Cardiac septum (tissue), 1 donor: ENCODE measurements at places on chromosomes 3 and 15. TPM values are rescaled to one million over a fixed set of nuclear protein-coding genes. Genes with fewer than 3 reads are reported as not detected.

RBPMS2 gene
- total RNA-seq: 242 TPM

IQCF5 gene
- total RNA-seq: not detected

SNTN gene
- total RNA-seq: not detected

LPCAT4 gene
- total RNA-seq: 34.3 TPM

CPNE9 gene
- total RNA-seq: not detected

DAZL gene
- not detected for total RNA-seq

- no peak for DNase-seq
Observed at GRCh38 chr3:17432236-17432635, 310.2 kb downstream of the TBC1D5 start.

- no peak for DNase-seq
Observed at GRCh38 chr3:55074796-55075195, 146.9 kb upstream of the LRTM1 start.

DNA sequence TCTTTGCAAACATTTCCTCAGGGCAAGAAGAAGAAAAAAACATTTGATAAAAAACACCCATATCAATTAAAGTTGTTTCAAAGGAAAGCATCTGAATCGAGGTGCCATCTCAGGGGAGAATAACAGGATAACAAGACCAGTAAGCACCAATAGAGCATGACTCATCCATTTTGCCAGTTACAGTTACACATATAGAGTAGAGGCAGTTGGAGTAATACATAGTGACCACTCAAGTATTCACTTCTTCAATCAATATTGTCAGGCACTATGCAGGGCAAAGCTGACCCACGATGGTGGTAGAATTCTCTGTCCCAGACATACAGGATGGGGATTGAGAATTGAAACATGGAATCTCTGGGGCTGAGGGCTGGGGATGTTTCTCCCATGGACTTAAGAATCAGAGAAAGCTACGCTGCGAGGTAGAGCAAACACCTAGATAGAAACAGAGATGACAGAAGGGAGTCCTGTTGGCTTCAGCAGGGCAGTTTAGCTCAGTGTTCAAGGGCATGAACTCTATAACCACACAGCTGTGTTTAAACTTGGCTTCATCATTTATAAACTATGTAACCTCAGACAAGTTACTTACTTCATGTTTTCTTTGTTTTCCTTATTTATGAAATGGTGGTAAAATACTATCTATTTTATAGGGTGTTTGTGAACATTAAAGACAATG lies 186.4 kb upstream of the NANOGP8 start:
- no peak for DNase-seq

DNA sequence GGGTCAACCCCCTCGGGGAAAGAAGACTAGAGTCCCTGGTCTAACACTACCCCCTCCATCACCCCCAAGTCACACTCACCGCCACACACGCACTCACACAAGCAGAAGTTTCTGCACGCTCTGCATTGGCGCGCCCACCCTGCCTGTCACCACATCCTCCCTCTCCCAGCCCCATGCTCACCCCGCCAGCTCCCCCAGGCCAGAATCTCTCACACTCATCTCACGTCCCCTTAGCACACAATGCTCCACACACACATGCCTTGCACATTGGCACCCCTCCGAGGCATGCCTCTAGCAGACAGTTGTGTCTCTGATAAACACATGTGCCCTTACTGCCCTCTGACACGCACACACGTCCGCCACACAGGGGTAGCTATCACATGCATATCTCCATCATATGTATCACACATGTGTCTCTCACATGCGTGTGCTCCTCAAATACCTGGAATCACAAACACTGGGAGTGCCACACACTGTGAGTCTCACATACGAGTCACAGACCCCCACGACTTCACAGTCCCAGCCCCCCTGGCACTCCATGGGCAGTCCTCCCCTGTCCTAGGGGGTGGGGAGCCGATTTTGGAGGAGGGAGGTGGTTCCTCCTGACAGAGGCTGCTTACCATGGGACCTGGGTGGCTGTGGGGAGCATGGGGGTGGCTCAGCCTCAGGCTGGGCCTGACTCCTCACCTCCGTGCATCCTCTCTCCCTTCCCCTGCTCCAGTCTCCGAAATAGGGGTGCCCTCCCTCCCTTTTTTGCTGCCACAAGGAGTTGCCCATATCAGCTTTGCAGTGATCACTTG lies 898 bp downstream of the FBLN2 start:
- no peak for DNase-seq

- no peak for DNase-seq
Observed at GRCh38 chr3:145953316-145953715, 207.7 kb downstream of the PLOD2 start.

DNA sequence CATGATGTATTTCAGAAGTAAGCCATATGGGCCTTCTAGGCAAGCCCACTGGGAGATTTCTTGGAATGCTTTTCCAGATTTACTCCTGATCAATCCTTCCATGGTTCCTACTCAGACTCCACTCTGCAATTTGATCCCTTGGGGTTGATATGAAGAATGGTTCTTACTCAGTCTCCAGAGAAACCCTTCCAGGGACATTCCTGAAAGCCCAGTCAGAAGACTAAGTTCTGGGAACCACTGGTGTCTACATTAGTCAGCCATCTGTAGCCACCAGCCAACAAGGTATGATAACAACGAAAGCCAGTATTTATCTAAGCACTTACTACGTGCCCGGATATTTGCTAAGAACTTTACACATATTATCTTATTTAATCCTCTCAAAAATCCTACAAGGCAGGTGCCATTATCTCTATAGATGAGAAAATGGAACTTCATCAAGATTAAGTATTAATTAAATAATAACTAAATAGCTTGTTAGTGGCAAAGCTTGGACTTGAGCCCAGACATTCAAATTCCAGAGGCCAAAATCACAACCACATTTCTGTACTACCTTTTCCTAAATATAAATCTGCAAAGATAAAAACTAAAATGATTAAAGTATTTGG lies 32.7 kb downstream of the ZNF385D start:
- DNase-seq: no peak

DNA sequence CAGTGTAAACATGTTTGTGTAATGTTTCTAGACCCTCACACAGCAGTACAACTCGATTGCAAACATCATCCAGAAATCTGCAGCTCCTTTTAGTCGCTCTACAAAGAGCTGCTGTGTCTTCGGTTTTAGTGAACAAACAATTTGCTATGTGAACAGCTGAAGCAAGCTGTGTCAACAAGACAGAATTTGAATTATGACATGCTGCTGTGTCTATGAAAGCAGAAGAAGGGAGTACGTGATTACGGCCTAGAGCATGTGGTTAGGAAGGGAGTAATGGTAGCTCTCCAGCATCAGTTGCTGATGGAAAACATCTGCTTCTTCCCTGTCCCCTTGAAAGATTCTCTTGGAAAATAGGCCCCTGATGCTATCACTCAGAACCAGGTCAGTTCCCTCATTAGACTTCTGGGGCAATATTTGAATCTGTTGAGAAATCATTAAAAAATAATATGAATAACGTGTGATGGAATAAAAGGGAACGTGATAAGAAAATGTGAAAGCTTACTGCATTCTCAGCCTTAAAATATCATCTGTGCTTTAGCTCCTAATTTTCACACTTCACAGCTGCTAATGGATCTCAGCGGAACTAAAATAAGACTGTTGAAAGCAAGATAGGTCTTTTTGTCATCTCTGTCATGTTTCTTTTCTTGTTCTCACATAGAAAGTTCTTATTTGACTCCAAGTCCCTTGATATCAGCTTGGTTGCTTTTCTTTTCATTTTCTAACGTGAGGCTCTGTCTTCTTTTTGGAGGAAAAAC lies 891.5 kb downstream of the ROBO2 start:
- no peak for DNase-seq

DNA sequence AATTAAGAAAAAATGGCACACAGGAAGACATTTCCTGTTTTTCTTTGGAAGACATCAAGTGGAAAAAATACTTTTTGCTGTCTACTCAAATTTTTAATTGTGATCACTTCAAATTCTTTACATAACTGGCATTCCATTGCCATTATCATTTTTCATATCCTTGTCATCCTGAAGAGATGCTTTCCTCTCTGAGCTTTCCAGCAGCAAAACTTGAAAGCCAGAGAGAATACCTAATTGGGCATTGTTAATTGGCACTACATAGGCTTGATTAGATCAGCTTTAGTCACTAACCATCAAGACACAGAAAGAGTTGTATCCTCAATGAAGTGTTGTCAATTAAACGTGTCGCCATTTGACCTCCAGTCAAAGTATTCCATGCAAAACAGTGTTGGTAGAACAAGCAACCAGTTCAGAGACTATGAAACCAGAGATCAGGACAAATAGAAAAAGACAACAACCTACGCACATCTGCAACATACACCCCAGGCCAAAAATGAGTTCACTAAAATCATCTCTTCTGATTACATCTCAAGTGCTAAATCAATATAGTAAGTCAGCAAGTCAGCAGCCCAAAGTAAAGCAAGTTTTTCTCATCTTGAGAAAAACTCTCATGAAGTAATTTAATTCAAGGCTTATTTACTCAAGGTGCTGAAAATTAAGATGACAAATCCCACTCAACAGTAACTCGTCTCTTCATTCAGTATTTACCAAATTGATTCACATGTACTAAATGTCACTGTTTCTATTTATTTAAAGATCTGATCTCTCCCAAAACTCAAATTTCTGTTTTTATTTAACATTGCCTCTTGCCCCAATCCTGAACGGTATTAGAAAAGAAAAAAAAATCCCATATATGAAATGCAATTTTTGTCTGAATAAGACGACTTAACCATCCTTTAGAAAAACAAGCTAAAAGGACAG lies 123.0 kb downstream of the SUCLG2 start:
- DNase-seq: no peak

DNA sequence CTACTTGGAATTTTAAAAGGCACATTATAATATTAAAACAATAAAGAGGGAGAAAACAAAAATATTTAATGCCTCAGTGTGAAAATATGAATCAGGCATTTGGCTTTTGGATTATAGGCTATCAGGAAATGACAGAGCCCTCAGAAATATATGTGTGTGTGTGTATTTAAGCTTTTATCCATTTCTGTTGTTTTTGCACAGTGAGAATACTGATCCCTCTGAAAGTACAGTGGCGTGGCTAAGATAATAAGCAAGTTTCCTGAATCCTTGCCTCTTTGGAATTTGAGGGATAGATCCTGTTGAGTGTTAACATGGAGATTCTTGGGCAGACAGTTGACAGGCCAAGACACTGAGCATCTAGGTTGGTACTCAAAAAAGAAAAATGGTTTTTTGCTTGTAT lies 234.8 kb upstream of the ZBTB20 start:
- DNase-seq: no peak

GRCh38 chr3:47443611-47443995 lies 32.1 kb downstream of the SCAP start:
- peak; percentile 27 for DNase-seq

- no peak for DNase-seq
Observed at GRCh38 chr3:41317718-41318117, 118.4 kb downstream of the CTNNB1 start.

- DNase-seq: no peak
Observed at GRCh38 chr3:10983219-10983916, 9.2 kb upstream of the SLC6A1 start.

- DNase-seq: no peak
Observed at GRCh38 chr3:160546727-160547126, 18.6 kb downstream of the KPNA4 start.

GRCh38 chr3:108241721-108242120 lies 19.5 kb upstream of the IFT57 start:
- DNase-seq: no peak

DNA sequence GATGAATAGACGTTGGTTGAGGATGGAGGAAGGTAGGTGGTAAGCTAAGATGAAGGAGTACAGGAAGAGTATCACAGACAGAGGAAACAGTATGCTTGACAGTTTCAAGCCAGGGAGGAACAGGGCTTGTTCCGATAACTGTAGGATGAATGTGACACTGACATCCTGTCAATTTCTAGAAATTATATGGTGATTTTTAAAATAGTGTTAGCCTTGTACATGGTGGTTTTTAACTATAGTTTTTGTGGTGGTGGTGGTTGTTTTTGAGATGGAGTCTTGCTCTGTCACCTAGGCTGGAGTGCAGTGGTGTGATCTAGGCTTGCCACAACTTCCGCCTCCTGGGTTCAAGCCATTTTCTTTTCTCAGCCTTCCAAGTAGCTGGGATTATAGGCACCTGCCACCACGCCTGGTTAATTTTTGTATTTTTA lies 92.8 kb downstream of the FNDC3B start:
- DNase-seq: no peak

DNA sequence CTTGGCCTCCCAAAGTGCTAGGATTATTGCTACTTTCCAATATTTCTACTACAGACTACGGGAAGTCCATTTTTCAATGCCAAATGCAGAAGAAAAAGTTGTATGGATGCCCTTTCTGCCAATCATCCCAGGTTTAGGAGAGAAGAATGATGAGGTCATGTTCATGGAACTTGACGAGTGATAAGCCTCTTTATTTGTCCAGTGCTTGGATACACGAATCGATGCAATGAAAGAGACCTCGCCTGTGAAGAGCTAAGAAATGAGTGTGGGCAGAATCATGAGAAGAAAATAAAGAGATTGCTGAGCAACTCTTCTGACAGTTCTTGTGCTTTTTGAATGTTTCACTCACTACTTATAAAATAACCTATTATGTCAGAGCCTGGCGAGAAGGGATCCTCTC lies 996 bp upstream of the SLC28A1 start:
- DNase-seq: no peak

GRCh38 chr15:61116825-61117224 lies 112.3 kb downstream of the RORA start:
- DNase-seq: no peak

DNA sequence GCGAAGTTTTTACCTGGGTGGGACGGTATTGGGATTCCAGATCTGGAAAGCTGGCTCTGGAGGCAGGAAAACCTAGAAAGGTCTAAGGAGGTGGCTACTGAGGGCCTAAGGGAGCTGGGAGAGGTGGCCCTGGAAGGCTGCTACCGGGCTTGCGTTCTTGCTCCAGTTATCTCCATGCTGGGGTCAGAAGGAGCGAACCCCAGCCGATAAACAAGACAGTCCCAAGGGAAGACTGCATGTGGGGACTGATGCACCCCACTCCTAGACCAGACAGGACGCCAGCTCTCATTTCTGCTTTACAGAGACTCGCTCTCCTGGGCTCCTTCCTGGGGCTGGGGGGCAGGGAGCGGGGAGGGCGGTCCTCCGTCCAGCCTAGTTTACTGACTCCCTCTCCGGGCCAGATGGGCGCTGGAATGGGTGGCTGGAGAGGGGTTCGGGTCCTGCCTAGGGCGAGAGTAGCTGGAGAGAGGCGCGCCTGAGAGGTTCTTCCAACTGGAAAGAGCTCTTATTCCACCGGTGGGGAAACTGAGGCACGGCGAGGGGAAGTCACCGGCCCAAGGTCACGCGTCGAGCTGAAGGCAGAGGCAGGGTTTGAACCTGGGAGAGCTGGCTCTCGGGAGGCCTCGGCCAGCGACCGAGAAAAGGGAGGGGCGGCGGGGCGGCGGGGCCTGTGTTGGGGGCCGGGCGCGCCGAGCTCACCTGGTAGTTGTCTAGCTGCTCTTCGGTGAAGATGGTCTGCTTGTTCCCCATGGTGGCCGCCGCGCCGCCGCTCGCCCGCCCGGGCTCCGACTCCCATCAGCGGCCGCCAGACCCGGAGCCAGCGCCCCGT lies 565 bp downstream of the CIB2 start:
- DNase-seq: peak; percentile 70

DNA sequence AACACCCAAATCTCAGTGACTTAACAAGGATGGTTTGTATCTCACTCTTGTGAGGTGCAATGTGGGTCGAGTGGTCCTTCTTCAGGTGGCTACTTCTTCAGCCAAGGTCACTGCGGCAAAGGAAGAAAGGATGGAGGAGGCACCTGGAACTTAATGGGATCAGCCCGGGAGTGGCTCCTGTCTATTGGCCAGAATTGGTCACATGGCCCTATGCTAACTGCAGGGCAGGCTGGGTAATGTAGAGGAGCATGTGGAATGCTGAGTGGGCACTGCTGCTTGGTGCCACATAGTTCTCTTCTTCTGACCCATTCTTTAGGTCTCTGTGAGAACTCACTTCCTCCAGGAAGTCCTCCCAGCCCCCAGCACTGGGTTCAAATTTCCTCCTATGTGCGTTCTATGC lies 20.3 kb upstream of the FAM3D start:
- no peak for DNase-seq
